ENCODE measurements at places on chromosomes 1 and 21.

GRCh38 chr1:6462412-6463119 is 3.4 kb downstream of the TNFRSF25 start:
- no peak for DNase-seq

DNA sequence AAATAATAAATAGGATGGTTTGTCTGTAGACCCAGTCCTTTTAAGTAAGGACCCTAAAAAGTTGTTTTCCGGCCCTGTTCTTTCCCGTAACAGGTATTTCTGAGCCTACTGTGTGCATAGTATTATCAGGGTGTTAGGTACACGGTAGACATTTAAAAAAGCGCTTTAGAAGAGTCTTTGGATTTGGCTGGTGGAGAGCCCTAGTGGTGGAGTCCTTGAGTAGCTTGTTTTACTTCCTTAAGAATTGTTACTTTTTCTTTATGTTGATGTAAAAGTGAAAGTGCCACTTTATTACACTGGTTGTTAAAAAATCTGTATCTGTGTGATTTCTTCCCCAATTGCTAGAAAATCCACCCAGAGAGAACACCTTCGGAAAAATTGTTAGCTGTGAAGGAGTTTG is 36.8 kb downstream of the SMYD2 start:
- peak; percentile 28 for DNase-seq

GRCh38 chr1:109186733-109187086 is 27.0 kb upstream of the SARS1 start:
- DNase-seq = no peak

GRCh38 chr1:42759114-42759513 is 7.7 kb downstream of the P3H1 start:
- no peak for DNase-seq

DNA sequence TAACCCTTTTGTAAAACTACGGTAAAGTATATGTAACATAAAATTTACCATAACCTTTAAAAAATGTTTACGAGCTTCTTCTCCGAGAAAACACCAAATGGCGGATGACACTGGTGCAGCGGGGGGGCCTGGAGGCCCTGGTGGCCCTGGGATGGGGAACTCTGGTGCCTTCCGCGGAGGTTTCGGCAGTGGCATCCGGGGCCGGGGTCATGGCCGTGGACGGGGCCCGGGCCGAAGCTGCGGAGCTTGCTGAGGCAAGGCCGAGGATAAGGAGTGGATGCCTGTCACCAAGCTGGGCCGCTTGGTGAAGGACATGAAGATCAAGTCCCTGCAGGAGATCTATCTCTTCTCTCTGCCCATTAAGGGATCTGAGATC is 7.5 kb downstream of the MFSD2A start:
- no peak for DNase-seq

GRCh38 chr1:217747156-217747769 is 116.1 kb downstream of the SPATA17 start:
- peak; percentile 19 for DNase-seq

- DNase-seq = peak; percentile 57
These were observed 12.1 kb downstream of the PLXNA2 start for GRCh38 chr1:208231881-208232661.

GRCh38 chr1:237281481-237281880 is 239.5 kb downstream of the RYR2 start:
- DNase-seq = no peak

- no peak for DNase-seq
These were observed 2.5 kb downstream of the STK40 start for GRCh38 chr1:36383240-36383639.

- DNase-seq = no peak
These were observed 120.4 kb downstream of the KCNH1 start for GRCh38 chr1:211013346-211014240.

DNA sequence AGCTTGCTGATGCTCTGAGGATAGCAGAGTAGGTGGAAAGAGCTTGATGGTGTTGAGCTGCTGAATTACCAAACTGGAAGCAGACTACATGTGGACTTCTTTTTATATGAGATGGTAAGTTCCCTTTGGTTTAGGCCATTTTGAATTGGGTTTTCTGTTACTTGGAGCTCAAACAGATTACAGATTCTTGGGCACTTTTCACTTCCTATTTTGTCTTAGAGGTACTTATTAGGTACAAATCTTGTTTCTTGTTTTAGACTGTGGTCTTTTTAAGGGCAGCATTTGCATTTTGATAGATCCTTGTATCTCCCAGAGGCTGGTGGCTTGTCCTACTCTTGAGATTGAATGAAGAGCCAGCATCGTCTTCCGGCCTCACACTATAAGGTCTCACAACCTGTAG is 70.2 kb downstream of the GADD45A start:
- no peak for DNase-seq
